Fibroblast of skin of left quadriceps (primary cell): ENCODE measurements at places on chromosomes 6 and 20.

DNA sequence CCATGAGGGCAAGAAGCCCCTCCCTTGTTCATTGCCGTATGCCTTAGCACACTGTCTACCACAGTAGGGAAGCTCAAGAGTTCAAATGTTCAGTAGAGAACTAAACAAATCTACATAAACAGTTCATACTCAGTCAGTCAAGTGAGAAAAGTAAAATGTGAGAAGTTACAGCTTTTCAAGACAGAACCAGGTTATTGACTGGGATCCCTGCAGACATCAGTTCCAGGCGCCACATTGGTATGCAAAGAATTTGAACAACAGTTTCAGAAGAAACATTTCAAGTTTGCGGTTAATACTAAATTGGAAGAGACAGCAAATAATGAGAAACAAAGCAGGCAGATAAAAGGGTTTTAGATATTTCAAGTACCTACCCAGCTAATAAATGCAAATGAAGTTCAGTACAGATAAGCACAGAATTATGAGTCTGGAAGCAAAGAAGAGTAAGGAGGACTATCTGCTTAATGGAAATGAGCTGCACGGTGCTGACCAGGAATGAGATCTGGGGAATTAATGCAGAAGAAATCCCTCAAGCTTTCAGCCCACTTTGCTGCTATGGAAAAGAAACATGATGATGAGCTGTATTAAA, 246.2 kb downstream of the HACE1 start:
- DNase-seq: no peak

DNA sequence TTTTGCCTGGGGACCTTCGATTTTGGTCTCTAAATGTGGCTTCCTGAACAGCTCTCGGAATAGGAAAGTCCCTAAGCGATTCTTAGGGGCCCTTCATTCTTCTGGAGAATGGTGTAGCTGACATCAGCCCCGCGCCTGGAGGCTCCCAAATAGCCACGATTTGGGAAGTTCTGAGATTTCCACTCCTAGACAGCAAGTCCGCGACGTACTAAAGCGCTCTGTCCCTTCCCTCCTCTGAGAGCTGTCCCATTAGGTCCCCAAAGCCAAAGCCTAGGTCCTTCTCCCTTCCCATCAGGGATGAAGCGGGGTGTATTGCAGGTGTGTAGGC, 756 bp downstream of the MOXD1 start:
- DNase-seq: no peak

DNA sequence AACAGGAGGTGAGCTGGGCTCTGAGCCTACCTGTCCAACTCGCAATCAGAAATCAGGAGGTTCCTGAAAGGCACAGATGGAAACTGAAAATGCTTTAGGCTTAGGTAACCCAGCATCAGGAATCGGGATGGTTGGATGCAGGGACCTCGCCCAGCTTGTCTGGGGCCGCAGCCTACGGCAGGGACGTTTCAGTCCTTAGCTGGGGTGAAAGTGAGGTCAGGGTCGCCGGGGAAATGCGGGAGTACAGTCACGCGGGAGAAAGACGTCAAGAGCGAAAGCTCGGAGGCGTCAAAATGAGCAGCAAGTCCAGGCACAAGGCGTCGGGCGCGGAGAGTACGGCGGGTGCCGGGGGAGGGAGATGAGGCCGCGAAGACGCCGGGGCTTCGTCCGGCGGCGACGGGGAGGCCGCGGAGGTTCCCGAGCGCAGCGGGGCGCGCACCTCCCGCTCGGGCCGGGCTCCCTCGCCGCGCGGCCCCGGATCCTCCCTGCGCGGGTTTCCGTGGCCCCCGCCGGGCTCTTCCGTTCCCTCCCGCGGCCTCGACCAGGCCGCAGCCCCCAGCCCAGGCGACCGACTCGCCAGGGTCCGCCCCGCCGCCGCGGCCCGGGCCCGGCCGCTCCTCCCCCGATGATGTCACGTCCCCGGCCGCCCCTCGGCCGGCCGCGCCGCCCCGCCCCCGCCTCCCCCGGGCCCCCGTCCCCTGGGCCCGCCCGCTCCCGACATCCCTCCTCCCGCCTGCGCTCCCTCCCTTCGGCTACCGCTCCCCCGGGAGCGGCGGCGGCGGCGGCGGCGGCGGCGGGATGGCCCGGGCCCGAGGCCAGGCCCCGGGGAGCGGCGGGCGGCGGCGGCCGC, at the start of gene EBF4:
Gene EBF4 (plus strand): TSS at position 745 of the 850 bp plus-strand sequence. CDS start 866 bp downstream, outside the sequence.
- DNase-seq: no peak

DNA sequence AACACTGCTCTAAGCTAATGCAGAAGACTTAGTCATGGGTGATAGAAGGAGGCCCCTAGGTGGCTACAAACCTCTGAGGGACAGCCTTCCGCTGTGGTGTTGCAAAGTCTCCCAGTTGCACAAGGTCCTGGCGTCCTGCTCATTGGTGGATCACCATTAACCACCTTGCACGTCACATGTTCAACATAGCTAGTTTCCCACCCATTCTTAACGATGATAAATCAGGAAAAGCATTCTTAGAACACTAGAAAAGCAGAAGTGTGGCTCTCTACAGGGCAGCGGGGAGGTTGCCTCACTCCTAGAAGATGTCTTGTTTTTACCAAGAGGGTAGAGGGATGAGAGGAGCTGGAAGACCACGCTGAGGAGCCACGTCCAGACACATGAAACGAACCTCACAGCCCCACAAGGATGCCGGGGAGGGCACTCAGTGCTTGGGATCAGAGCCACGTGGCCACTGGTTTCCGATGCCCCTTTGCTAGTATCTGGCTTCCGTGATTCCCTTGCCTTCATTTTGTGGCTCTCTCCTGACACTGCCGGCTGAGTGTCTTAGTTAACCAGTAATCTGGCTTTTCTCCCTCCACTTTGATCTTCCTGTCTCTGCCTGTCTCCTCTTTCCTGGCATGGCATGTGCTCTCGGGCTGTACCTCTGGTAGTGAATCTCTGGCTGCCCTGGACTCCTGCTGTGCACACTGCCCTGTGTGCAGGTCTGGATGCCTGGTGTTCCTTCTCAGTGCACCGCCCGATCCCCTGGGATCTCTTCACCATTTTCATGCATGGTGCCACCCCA, 91.4 kb upstream of the NEDD9 start:
- no peak for DNase-seq

DNA sequence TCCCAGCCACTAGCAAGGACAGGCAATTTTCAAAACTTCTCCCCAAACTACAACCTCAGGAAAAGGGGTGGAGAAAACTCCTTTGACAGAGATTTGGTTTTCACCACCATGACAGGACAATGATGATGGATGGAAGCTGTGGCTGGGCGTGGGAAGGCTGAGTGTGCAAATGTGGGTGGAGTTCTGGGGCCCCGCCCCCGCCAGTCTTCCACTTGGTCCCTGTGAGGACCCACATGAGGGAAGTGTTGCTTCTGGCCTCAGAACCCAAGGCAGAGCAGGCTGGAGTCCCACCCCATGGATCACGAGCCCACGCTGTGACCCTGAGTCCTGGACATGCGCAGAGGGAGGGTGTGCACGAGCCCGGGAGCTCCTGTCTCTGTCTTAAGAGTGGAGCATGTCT, 21.5 kb upstream of the MRGBP start:
- no peak for DNase-seq
